ENCODE measurements at places on chromosomes 6 and 20.

DNA sequence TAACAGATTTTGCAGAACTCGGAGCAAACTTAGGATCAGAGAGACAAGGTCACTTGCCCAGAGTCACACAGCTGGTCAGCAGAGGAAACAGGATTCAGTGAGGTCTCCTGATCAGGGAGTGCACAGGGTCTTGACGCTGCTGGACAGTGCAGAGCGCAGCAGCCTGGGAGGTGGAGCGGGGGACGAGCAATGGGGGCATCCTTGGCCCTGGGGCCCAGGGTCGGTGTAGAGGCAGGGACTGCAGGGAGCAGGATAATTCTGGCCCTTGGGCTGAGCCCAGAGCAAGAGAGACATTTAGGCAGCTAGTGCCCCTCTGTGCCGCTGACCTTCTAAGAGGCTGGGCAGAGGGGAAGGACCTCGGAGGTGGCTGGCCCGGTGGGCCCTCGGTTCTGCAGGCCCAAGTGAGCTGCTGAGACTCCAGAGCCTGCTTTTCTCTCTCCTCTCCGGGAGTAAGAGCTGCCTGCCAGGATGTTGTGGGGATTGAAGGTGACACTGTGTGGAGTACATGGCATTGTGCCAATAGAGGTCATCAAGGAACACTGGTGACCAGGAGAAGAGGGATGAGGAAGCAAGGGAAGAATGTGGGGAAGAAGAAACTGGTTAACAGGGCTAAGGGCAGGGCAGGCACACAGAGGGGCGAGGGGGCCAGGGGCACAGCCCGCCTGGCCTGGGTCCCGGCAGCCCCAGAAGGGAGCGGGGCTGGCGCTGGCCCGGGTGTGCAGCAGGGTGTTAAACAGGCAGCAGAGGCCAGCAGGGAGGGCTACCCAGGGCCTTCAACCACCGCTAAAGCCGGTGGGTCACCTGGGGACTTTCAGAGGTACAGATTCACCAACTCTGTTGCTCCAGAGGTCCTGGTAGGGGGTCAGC is 122.0 kb downstream of the AGPAT4 start:
- no peak for DNase-seq

GRCh38 chr6:165676435-165677068 is 13.5 kb upstream of the PDE10A start:
- no peak for DNase-seq

- no peak for DNase-seq
These were observed 80.7 kb downstream of the TFAP2B start for GRCh38 chr6:50899306-50899870.

DNA sequence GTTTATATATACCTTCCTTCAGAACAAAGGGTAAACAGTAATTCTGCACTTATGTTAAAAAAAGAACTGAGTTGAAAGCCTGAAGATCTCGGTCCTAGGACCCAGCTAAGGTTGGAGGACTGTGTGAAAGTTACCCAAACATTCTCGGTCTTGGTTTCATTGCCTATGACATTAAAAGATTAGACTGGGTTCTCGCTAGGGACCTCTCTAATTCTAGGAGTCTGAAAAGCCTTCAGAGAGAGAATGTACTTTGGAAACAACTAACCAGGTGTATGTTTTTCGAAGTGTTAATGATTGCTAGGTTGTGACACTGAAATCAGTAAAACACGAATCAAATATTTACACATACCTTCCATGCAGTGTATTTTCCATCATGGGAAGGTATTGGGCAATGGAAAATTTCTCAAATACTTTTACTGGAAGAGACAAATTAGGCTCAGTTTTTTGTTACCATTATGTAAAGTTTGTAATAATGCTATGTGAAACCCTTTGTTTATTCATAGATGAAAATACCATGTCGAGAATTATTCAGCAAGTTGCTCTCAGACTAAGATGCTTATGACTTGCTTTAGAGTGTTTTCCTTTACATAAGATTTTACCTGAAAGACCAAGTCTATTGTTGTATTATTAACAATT is 113.7 kb upstream of the LOC128125822 start:
- DNase-seq: no peak

- no peak for DNase-seq
These were observed 81.0 kb downstream of the INSM1 start for GRCh38 chr20:20448881-20449280.

GRCh38 chr20:2293971-2294370 is 1.8 kb upstream of the TGM3 start:
- no peak for DNase-seq

DNA sequence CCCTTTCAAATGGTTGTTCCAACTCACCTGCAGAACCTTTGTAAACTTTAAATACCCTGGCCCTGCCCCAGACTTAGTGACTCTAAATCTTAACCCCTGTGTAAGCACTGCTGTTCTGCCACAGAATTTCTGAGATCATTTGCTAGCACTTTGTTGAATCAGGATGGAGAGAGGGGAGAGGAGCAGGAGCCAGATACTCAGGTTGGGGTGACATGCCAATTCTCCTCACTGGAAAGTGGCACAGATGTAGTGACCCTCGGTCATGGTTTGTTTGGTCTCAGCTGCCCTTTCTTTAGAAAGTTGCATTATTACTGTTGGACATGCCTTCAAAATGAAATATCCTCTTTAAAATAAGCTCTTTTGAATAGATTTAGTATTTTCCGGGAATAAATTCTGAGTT is 168.0 kb downstream of the ZFAND3 start:
- DNase-seq: no peak

GRCh38 chr6:139883776-139884175 is 509.3 kb upstream of the CITED2 start:
- no peak for DNase-seq

Data from stimulated activated CD4-positive, alpha-beta T cell treated with anti-CD3 and anti-CD28 coated beads, Interleukin-2, amount 100 ng/mL, for 4 hours (primary cell).